ENCODE measurements at places on chromosomes 6 and 20. TPM values are rescaled to one million over a fixed set of nuclear protein-coding genes. Genes with fewer than 3 reads are reported as not detected.

DNA sequence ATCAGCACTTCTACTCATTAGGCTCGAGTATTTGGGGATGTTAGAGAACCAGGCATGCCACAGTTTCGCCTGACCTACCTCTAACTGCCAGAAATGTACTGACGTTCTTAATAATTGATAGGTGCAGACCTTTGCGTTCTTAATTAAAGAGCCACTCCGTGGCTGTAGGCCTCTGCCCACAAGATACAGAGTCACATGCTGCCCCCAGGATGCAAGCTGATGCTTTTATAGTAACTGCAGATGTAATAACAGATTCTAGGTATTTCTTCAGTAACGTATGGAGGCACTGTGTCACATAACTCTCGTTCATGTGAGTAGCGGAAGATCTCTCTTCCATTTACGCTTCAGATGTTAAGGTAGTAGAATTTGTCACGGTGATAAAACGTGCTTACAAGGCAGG, 113.2 kb downstream of the RPP40 start:
- DNase-seq: no peak

DNA sequence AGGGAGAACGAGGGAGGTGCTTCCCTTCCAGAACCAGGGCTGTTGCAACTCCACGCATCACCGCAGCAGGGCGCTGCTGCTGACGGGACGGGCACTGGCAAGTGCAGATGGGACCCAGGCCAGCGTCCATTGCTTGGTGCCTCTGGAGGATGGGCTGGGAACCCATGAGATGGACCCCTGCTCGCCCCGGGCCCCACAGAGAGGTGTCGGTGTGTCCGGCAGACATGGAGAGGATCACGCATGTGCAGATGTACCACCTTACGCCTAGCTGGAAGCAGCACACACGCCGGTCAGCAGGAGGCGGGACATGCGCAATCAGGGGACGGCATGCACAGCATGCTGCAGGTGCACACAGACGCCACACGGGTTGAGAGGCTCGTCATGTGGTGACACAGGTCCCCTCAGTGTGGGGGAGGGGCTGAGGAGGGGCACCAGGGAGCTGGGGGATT, 5.7 kb downstream of the CABLES2 start:
- no peak for DNase-seq

DNA sequence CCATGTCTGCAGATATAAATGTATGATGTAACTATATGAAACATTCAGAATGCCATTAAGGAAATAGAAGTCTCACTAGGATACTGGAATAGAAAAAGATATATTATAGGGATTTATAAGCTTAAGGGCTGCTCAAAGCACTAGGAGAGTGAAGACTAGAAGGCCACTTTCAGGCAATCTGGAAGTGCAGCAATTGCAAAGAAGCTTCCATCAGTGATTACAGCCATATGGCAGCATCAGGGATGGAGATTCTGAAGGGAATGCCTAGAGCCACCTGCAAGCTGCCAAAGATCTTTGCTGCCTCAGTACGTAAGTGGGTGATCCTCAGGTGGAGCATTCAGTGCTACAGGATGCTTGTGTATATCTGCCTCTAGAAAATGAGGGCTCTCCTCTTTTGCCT, 796.2 kb upstream of the EPHA7 start:
- DNase-seq: no peak

GRCh38 chr6:160082627-160083026, 39.0 kb upstream of the SLC22A1 start:
- DNase-seq: no peak

- no peak for DNase-seq
These were observed 16.7 kb downstream of the VAPB start for GRCh38 chr20:58405504-58406291.

- DNase-seq: no peak
These were observed 7.6 kb downstream of the PLCB4 start for GRCh38 chr20:9076440-9076839.

DNA sequence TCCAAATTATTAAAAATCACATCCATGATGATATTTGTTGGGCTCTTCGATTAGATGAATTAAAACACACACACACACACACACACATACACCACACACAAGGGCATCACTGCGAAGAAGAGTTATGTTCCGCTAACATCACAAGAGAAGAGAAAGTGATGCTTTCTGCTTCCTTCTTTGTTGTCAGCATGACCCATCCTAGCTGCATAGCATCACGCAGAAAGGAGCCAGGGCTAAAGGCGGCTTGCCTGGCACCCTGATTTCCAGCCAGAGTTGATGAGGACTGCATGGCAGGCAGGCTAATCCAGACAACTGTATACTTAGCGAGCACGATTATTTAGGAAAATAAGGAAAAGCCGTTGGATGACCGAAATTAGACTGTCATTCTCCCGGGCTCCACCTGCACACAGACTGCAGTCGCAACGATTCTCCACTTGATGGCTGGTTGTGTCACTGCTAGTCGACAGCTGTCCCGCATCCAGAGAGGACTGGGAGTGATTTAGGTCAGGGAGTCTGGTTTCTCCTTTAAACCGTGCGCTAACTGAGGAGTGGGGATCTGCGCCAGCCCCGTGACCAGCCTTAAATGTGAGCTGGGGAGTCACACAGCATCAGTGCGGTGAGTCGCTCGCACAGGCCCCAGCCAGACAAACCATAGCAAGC, 70.6 kb upstream of the SOX4 start:
- no peak for DNase-seq

Gene ATG5
- 45.1 TPM for polyA plus RNA-seq

DNA sequence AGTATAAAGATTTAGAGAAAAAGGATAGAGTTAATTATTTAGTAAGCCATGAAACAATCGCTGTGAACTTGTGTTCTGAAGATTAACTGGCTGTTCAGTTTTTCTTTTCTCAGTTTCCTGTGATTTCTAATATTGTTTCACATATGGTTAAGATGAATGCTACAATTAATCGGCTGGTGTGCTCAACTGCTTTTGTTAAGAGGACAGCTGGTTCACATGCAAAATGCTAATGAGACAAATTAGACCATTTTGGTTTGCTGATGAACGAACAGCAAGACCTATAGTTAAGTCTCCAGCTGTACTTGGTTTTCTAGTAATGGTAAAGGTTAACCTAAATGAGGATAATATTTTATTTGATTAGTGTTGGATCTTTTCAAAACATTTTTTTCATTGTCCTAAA, 10.8 kb upstream of the NHSL1 start:
- DNase-seq: no peak

DNA sequence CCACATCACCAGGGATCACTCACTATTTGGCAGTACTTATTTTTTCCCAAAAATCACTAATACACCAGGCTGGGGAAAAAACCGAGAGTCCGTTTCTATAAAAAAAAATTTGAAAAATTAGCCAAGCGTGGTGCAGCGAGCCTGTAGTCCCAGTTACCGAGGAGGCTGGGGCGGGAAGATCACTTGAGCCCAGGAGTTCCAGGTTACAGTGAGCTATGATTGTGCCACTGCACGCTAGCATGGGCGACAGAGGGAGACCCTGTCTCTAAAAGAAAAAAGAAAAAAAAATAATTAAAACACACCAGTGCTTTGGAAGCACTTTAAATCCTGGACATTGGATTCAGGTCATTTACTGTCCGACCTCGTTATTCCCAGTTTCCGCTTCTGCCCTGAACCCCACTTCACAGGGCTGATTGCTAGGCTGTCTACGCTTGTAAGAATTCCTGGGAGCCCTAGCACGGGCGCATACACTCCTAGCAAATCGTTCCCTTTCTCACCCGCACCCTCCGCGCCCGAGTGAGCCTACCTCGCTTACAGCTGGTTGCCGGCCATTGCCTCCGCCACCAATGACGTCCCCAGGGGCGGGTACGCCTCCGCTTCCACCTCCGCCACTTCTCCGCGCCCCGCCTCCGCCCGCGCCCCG, at the start of gene TPMT:
Gene TPMT, minus strand, starts transcription at position 571 of the 643 bp plus-strand sequence. CDS start 5,950 bp downstream, outside the sequence.
- DNase-seq: no peak

Gene NKAIN2
- 27.3 TPM for polyA plus RNA-seq

Gene ULBP2
- polyA plus RNA-seq: 2.8 TPM

DNA sequence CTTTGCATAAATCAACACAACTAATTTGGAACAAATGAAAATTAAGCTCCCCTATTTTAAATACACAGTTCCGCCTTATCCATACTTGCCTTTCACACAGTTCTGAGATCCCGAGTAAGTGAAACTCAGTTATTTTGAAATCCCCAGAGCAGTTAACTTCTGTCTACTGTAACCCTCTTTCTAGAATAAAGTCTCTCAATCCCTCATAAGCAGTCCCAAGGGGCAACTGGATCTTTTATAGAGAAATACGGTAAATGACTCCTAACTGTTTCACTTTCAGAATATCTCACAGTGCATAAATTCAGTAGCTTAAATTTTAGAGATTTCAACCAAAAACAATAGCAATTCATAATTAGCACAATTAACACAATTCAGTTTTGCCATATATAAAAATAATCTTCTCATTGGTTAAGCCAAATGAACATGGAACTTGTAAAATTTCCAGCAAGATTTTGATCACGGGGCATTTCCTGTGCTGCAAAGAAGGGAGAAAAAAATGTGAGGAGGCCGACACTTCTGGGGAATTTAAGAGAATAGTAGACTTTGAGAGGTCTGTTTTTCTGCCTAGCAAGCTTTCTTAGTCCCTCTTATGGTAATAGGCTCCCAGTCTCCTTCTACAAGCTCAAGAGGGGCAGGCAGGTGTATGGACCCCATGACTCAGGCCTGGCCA, 78.3 kb downstream of the KIF6 start:
- DNase-seq: no peak

GRCh38 chr6:36852481-36853147, 13.4 kb upstream of the CPNE5 start:
- DNase-seq: no peak

DNA sequence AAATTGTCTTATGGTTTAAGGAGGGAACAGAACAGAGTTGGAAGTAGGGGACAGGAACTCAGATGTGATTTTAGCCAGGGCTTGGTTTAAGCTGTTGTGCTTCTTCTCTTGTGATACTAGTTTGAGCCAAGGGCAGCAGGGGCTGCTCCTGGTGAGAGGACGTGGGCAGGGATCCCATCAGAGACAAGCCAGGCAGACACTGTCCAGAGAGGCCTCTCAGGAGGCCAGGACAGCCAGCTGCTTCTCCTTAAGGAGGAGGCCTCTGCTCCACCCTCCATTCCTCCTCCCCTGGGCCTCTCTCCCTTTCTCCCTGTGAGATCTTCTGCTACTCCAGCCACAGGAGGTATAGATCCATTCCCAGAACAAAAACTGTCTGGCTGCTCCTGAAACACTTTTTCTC, 108.4 kb upstream of the MLN start:
- no peak for DNase-seq

- no peak for DNase-seq
These were observed 269.2 kb downstream of the CDC5L start for GRCh38 chr6:44656691-44657090.

GRCh38 chr6:131143319-131143718, 8.1 kb downstream of the AKAP7 start:
- DNase-seq: no peak

Gene LGSN
- polyA plus RNA-seq: 0.91 TPM

DNA sequence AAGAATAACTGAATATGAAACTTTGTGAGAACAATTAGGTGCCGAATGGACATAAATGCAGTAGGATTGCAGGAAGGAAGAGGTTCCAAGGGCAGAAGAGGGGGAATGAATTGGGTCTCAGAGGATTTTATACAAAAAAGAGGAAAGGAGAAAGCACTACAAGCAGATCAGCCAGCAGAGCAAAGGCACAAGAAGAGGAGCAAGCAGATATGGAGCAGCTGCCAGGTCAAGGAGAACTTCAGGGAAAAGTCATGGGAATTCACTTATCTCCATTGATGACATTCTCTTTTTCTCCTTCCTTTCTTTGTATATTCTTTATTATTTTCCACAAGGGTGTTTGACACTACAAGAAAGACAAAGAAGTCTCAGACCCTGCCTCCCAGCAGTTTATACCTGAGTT, 9.6 kb downstream of the DSE start:
- DNase-seq: no peak

DNA sequence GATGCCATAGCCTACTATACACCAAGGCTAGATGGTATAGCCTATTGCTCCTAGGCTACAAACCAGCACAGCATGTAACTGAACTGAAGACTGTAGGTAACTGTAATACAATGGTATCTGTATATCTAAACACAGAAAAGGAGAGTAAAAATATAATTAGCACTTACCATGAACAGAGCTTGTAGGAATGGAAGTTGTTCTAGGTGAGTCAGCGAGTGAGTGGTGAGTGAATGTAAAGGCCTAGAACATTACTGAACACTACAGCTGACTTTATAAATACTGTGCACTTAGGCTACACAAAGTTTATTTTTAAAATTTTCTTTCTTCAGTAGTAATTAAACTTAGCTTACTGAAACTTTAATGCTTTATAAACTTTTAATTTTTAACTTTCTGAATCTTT, 129.5 kb downstream of the BTBD9 start:
- DNase-seq: no peak

GRCh38 chr20:63980317-63980805, 571 bp upstream of the PRPF6 start:
- DNase-seq: no peak

Gene DDX39B
- 621 TPM for polyA plus RNA-seq

- no peak for DNase-seq
These were observed at the start of gene RIN2 for GRCh38 chr20:19758133-19758500. RIN2 (plus strand) TSS chr20:19758258; CDS start chr20:19889602, 131,344 bp downstream.

Gene TSPYL4
- 40.7 TPM for polyA plus RNA-seq

GRCh38 chr20:18166241-18166881, 28.7 kb downstream of the KAT14 start:
- no peak for DNase-seq

DNA sequence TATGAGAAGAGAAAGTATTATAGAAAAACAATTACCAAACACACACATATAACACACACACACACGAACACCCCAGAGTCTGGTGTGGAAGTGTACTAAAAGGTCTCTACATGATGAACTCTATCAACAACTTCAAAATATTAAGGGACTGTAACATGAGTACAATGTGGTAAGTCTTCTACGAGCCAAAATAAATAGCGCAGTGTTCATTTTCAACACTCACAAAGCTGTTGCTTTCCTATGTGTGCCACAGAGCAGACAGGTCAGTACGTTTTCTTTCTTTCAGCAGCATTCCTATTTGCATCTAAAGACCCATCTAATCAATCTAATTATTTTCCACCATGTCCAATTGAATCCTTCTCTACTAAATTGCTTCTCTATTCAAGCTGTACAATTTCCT, 12.1 kb upstream of the CNKSR3 start:
- no peak for DNase-seq

Gene IL17A
- polyA plus RNA-seq: not detected

Gene OPRL1
- polyA plus RNA-seq: 2.4 TPM

DNA sequence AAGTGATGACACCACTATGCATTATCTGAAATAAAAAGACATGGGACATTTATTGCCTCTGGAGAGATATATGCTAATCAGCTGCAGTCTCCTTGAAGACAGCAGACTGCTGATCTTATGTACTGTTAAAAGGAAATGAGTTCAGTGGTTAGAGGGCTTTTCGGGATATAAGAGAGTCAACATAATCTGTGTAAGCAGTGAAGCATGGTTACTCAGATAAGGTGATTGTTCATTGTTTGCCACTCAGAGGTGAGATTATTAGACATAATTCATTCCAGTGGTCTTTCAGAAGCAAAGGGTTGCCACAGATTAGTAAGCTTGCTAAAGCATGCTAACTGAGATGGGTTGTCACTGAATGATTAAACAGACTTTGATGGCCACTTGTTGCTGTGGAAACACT, 1450.7 kb upstream of the ADGRB3 start:
- DNase-seq: no peak

GRCh38 chr6:116507324-116507723, 4.1 kb upstream of the CALHM5 start:
- DNase-seq: no peak

- no peak for DNase-seq
These were observed 498.7 kb downstream of the TENT5A start for GRCh38 chr6:81253821-81254220.

- DNase-seq: no peak
These were observed 319.0 kb downstream of the HACE1 start for GRCh38 chr6:104540743-104541142.

All from right lung (tissue), 10 donors.